Right atrium auricular region (tissue), 2 donors: ENCODE measurements at places on chromosomes 13 and 19.

- no peak for DNase-seq
Observed at GRCh38 chr19:35751839-35752745, 3.7 kb downstream of the LIN37 start.

GRCh38 chr13:101579281-101579802 is 126.9 kb downstream of the ITGBL1 start:
- DNase-seq = no peak

DNA sequence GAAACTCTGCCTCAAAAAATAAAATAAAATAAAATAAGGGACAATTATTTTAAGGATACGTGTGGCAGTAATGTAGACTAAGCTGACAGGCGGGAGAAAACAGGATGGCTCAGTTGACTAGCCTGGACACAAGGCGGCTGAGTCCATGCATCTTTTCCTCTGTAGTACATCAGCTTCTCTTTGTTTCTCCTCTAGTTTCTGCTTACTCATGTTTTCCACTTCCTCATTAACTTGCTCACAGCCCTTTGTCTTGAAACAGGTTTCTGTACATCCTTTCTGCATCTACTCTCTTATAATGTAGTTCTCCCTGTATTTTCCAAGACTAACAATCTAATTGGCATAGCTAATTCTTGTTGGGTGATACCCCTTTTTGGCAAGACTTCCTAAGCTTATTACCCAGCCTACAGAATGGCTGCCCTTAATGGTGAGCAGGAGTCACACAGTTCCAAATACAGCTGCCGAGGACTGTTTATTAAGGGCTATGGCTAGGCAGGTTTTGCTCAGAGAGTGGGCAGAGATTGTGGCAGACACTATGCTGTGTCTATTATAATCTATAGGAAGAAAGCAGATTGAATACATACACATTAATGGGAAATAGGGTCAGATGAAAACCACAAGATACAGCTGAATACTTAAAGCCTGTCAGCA is 58.7 kb upstream of the KLF5 start:
- DNase-seq = no peak

DNA sequence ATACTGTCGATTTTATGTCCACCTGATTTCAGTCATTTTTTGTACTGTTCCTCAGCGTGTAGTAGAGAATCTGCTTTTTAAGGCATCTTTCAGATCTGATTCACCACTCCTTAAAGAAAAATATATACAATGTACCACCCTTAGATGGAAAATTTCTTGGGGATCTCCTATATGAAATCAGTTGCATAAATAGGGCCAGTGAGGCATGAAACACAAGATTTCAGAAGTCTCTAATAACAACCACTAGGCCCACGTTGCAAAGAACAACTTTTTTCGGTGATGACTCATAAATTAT is 1.4 kb downstream of the USP12 start:
- no peak for DNase-seq
